ENCODE measurements at places on chromosomes 11 and 22.
A peak's percentile ranks its signal among the peaks of the same experiment; 100 is the strongest.

- DNase-seq: no peak
Measured at GRCh38 chr22:37636186-37636948, 3.1 kb upstream of the SH3BP1 start.

GRCh38 chr11:12029738-12030363, 21.4 kb upstream of the DKK3 start:
- DNase-seq: no peak

DNA sequence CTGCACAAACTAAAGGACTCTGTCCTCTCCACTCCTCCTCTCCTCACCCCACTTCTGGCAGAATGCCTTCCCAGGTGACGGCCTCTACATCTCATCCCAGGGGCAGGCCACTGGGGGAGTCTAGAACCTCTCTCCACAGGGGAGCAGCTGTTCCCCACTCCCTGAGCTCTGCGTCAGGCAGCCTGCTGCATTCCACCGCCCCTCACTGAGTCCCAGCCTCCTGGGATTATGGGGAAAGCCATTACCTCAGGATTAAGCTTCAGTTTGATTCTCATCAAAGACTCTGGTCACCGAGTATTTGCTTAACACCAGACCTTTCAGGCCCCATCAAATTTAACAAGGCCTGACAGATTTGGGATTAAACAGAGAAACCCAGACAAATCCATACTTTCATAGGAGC, 405.9 kb downstream of the NXPE2 start:
- DNase-seq: no peak

- no peak for DNase-seq
Measured at GRCh38 chr11:114083391-114084252, 24.1 kb downstream of the ZBTB16 start.

DNA sequence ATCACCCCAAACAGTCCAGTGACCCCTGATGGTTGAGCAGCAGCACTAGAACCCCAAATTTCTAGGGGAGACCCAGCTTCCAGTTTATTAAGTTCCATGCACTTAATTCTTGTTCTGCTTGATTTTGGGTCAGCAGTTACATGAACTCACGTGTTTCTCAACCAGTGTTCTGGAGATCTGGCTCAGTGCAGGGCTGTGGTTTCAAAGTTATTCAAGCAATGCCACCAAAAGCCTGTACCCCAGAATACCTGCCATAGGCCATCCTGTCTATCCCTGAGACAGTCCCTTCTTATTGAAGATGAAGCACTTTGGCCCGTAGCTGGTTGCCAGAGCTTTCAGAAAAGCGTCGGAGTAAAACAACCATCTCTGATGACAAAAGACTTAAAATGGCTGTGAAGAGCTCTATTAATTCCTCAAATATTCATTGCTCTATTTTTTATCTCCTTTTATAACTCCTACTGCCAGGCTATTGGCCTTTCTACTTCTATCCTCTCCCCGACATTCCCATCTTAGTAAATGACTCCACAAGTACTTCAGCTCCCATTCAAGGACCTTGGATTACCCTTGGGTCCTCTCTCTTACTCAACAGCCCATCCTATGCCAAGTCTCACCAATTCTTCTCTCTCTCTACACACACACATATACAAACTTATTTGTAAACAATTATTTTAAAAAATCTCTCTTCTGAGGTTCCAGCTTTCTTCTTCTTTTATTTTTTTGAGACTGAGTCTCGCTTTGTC, 18.0 kb upstream of the VPREB1 start:
- no peak for DNase-seq

GRCh38 chr11:111045407-111045803, 200.1 kb upstream of the POU2AF2 start:
- no peak for DNase-seq

GRCh38 chr11:113549611-113550578, 74.7 kb upstream of the DRD2 start:
- no peak for DNase-seq

DNA sequence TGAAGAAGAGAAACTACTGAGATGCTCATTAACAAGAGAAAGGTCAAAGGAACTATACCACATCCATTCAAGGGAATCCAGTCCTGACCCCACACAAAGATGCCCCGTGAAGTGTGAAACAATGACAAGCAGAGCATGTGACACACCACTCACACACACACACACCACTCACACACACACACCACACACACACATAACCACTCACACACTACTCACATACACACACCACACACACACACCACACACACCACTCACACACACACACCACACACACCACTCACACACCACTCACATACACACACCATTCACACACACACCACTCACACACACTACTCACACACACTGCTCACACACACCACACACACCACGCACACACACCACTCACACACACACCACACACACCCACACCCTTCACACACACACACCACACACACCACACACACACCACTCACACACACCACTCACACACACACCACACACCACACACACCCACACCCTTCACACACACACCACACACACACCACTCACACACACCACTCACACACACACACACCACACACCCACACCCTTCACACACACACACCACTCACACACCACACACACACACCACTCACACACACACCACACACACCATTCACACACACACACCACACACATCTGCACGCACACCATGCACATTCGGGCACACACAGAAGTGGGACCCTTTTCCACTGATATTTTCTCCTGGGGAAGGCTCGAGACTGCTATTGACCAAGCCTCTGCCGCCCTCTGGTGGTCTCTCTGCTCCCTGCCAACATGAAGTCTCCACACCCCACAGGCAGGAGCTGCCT, 32.0 kb upstream of the COMT start:
- DNase-seq: peak; percentile 75

DNA sequence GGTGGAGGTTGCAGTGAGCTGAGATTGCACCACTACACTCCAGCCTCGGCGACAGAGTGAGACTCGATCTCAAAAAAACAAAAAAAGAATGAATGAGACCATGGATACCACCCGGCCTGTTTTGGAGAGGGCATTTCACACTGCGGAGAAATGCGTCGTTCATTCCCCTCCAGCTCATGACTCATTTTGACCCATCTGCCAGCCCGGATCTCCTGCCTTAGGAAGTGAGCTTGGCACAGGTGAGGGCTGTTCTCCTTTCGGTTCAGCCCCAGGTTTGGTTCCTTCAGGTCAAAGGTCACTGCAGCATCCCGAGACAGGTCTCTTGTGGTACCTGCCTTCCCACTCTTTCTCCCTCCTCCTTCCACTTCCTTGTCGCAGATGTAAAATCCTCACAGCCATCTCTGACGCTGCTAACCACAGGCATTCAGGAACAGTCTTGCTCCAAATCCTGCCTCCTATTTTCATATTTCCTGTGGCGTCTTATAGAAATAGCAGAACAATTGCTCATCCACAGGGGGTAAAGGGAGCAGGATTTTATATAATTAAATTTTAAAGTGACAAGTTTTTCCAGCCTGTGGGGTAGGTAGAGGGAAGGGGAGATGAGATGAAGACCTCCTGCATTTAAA, 517.9 kb downstream of the NTM start:
- DNase-seq: no peak

DNA sequence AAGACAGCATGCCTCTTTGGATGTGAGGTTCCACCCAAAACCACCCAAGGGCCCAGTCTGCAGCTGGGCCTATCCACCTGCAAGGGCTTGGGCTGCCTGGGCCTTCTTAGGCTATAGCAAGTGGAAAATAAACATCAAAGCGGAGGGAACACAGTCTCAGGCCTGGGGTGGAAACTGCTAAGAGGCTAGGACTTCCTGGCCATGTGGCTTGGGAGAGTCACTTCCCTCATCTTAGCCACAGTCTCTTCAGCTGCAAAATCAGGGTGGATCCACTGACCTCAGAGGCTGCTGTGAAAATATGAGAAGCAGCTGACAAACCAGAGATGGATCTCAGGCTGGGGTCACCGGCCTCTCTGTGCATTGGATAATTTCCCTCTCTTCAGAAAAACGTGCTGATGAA, 30.6 kb upstream of the TFIP11 start:
- DNase-seq: no peak

DNA sequence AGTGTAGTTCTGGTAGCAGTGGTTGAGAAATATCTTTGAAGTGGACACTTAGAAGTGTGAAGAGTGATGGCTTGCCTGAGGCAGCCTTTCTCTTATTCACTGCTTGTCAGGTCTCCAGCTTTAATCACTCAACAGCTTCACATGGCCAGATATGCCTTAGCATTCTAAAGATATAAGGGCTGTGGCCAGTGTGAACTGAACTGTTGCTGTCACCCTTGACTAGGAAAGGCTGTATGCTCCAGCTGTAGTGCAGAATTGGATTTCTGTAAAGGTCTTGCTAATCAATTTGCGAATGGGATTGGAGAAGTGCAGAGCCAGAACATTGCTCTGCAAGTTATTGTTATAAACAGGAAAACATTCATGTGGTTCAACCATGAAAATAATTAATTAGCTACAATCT, 266.7 kb downstream of the TMEM135 start:
- no peak for DNase-seq

All from effector CD8-positive, alpha-beta T cell (primary cell).